ENCODE measurements at places on chromosomes 7 and 10.

GRCh38 chr7:73340514-73340913 lies 12.6 kb downstream of the FKBP6 start:
- no peak for DNase-seq

DNA sequence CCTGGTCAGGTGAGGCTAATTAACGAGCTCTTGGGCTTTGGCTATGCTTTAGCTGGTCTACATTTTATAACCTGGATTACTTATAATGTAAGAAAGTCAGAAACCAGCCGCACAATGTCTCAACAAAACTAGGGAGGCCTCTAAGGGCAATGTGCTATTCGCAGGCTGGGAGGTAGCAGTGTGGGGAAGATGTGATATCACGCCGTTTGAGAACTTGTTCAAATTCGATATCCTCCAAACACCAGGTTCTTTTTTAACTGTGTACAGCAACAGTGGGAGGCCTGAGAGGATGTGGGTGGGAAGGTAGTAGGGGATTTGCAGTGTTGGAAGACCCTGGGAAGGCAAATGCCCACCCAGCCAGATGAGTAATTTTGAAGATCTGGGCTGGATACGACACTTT lies 184.5 kb downstream of the JAZF1 start:
- no peak for DNase-seq

DNA sequence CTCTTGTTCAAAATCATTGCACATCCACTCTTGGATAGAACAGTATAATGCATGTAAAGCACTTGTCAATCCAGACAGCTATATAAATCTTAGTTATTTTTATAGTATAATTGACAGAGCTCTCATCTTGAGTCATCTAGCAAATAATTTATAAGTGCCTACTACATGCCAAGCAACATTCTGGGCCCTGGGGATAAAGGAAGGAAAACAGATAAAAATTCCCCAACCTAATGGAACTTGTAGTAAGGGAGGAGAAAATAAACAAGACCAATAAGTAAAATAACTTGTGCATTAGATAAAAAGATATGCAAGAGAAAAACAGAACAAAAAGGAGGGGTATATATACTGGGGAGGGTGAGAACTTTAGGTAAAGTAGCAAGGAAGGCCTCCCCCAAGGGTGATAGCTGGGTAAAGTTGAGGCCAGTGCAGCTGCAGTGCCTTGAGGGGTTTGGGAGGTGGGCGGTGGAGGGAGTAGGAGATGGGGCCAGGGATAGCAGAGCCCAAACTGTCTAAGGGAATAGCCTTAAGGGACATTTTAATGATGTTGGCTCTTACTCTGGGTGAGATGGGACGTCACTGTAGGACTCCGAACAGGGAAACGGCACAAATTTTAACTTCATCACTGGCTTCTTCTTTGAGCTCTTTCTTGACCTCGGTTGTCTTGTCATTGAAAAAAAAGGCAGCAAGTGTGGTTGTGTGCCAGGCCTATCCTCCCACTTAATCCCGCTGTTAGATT lies 79.3 kb upstream of the SEC61G start:
- DNase-seq = no peak

- peak; percentile 63 for DNase-seq
Observed at GRCh38 chr7:43954524-43955228, 28.4 kb downstream of the UBE2D4 start.

GRCh38 chr7:120924837-120925236 lies 25.7 kb upstream of the ING3 start:
- DNase-seq = no peak
